ENCODE measurements at places on chromosomes 11 and 22.

DNA sequence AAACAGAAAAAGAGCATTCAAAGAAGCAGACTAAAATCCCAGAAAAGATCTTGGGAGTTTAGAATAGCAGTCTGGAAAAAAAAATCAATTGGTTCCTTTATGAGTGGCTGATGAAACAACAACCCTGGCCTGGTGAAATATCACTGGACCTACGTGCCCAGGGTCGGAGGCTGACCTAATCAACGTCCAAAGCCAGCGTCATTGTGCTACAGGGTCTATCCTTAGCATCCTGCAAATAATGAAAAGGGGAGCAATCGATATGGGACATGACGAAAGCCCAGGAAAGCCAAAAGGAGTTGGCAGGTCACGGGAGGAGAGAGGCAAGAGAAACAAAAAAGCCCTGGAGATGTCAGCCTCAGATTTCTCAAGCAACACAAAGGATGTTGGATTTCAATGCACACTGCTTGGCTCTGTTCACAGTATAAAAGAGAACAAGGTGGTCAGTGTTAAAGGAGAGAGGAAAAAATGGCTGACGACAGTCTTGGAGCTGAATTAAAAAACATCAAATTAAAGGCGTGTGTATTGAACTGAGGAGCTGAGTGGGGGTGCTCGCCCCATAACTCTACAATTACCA lies 148.8 kb downstream of the BLID start:
- H3K4me3 ChIP-seq: no peak overlapping the region
- H3K4me1 ChIP-seq: no peaks in the 10 kb centered on the region
- no peak overlapping the region for H3K27ac ChIP-seq

DNA sequence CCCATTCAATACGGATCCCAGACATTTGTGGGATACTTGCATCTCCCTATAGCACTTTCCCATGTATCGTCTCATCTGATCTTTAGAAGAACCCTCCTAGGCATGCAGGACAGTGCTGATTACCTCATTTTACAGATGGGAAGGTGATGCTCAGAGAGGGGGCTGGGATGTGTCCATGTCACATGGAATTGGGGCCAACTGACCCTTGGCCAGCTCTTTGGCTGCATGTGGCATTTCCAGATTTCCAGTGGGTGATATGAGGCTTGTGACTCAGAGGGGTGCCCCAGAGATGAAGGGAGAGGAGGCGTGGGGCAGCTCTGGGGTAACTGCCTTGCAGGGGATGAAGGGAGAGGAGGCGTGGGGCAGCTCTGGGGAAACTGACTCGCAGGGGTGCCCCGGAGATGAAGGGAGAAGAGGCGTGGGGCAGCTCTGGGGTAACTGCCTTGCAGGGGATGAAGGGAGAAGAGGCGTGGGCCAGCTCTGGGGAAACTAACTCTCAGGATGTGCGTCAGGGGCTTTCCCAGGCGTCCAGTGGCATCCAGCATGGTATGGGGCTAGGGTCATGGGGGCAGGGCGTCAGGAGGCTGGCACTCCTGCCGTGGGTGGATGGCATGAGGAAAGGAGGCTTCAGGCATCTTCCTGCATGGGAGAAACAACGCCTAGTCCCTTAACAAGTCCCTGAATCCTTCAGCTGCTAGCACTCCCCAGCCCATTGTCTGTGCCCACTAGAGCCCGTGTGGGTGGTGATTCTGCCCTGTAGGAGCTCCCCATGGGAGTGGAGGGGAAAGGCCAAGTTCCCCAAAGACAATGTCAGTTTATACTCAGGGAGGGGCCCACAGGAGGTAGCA lies 11.9 kb upstream of the CERK start:
- H3K27ac ChIP-seq: peak overlapping the region; percentile 42
- DNase-seq: no peak
- H3K36me3 ChIP-seq: no peaks in the 10 kb centered on the region
- H3K4me3 ChIP-seq: no peak overlapping the region
- H3K4me1 ChIP-seq: peaks cover 69% of the 10 kb centered on the region

DNA sequence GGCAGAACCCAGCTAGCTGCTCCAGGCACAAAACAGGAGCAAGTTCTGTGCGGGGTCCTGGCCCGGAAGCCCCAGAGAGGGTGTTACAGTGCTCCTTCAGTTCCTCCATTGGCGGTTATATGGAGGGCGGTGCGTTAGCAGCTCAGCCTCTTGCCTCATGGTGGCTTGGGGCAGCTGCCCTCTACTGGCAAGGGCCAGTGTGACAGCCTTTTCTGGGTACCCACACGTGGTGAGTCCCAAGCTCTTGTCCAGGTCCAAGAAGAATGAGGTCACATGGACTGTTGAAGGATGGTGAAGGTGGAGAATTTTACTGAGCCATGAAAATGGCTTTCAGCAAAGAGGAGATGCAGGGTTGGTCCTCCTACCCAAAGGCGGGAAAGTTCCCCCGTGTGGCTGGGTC lies 100.5 kb downstream of the WT1 start:
- peaks cover 26% of the 10 kb centered on the region for H3K27me3 ChIP-seq
- H3K27ac ChIP-seq: no peak overlapping the region
- no peak overlapping the region for H3K4me3 ChIP-seq

- H3K4me3 ChIP-seq: no peak overlapping the region
- no peaks in the 10 kb centered on the region for H3K36me3 ChIP-seq
- no peak overlapping the region for H3K27ac ChIP-seq
- no peak for DNase-seq
Observed at GRCh38 chr11:92545906-92546471, 321.4 kb downstream of the FAT3 start.

- H3K27ac ChIP-seq: no peak overlapping the region
- no peaks in the 10 kb centered on the region for H3K27me3 ChIP-seq
- H3K4me3 ChIP-seq: no peak overlapping the region
Observed at GRCh38 chr11:98940913-98941312, 79.8 kb upstream of the CNTN5 start.

- no peaks in the 10 kb centered on the region for H3K27me3 ChIP-seq
- H3K4me1 ChIP-seq: peaks cover 27% of the 10 kb centered on the region
- H3K4me3 ChIP-seq: no peak overlapping the region
- peak overlapping the region; percentile 87 for H3K27ac ChIP-seq
- DNase-seq: peak; percentile 99
- H3K36me3 ChIP-seq: no peaks in the 10 kb centered on the region
Observed at GRCh38 chr22:31075961-31076360, 5.2 kb upstream of the SMTN start.

DNA sequence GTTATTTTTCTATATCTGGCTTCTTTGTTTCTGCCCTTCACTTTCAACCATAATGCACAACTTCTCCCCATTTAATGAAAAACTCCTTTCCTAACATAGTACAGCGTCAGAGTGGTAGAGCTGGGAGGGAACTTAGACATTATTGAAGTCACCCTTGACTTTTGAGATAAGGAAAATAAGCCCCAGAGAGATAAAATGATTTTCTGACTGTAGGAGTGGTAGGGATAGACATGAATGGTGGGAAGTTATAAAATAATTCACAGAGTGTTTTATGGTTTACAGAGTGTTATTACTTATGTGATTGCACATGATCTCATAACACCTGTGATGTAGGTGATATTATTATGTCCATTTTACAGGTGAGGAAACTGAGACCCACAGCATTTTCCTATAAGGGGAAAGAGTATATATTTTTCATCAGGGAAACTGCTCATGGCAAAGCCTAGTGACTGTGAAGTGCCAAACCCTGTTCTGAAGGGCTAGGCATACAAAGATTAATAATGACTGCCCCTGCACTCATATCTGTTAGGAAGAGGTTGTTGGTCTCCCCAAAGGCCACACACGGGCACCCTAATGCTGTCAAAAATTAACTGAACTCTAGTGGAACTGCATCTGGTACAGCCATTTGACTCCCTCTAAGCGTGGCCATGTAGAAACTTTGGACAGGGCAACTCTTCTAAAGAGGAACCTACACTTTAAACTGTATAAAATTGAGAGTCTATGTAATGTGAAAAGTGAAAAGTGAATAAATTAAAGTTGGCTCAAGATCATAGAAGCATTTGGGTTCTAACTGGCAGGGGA lies 61.1 kb upstream of the PICALM start:
- H3K27ac ChIP-seq: no peak overlapping the region
- DNase-seq: no peak
- H3K27me3 ChIP-seq: no peaks in the 10 kb centered on the region
- no peaks in the 10 kb centered on the region for H3K4me1 ChIP-seq

Measured in muscle of leg (tissue), 16 donors.